ENCODE measurements at places on chromosomes 4 and X.
A peak's percentile ranks its signal among the peaks of the same experiment; 100 is the strongest.

DNA sequence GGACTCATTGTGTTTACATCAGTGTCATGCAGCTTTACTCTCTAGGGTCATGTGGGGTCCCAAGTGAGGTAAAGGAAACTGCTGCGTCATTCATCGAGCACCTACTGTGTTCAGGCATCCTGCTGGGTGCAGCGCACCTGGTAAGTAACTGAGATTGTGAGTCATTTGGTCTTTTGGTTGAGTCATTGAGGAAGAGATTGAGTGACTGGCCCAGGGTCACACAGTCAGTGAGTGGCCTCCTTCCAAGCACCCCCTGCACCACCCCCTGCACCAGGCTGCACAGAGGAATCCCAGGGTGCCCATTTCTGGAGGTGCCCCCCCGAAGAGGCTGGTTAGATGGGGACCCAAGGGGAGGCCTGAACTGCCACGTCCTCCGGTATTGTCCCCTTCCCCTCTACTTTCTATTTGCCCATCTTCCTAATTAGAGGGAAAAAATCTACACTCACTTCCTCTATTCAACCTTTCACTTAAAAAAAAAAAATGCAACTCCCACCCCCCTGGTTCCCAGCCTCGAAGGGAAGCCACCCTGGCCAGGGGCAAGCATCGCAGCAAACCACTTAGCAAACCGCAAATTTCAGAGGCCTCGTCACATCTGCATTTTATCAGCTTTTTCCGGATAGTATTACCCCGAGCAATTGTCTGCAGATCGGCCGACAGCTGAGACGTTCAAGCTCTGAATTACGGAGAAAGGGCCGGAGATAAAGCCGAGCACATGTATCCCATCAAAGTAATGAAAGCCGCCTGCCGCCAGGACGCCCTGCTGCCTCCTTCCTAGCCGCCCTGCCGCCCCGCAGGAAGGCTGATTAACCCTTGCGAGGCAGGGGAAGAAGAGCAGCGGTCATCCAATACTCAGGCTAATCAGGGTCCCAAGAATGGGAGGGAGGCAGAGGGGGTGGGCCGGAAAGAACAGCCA is 96.3 kb upstream of the MSX1 start:
- DNase-seq = peak; percentile 10

- no peak for DNase-seq
Measured at GRCh38 chr4:165780735-165781134, 92.3 kb upstream of the TLL1 start.

GRCh38 chr4:183195534-183195933 is 96.5 kb downstream of the WWC2 start:
- no peak for DNase-seq

DNA sequence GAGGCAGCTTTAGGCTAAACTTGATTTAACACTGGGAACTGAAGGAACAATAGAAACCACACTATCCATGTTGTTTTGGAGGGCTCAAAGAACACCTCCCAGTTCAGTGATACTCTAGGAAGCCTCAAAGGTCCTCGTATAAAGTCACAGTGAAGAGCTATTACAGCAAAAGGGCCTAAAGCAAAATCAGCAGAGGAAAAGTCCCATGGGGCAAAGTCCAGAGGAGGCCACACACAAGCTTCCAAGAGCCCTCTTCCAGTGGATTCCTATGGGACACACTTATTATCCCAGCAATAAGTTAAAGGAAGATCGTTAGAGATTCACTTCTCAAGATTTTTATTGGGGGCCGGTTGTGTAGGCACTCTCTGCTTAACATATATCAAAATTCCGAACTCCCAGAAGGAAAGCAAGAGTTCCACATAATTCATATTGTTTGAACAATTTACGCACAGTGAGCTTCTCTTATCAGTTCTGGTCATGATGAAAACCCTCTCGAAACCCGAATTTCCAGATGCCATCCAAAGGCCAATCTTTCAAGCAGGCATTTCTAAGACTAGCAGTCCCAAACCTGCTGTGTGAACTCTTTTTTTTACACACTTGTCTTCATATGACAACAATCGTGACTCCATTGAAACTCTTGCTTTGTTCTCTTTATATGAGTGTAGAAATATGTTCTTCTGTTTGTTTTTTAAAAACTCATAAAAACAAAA is 53.7 kb downstream of the ANXA5 start:
- no peak for DNase-seq

DNA sequence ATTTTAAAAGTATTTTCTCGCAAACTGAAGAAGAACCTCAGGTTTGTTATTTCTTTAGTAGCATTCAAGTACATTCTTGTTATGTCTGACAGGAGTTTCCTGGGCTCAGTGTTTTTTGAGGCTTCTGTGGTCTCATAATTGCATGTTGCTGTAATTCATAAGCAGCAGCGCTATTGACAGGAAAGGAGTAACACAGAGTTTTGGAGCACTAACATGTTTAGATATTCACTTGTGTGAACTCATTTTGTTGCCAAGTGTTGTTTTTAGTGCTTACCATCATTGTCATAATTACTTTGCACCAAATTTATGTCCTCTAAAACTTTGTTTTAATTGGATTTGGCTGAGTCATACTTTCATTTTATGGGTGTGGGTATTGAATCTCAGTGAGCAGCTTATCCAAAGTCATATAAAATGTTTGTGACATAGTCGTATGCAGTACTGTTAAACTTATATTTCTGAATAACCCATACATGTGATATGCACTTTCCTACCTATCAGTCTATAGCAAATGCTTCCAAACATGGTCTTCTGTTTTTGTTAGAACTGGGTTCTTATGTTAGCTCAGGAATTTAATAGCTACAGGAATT is 358.7 kb upstream of the CTSO start:
- no peak for DNase-seq

GRCh38 chr4:149031399-149031798 is 589.2 kb upstream of the NR3C2 start:
- DNase-seq = no peak

DNA sequence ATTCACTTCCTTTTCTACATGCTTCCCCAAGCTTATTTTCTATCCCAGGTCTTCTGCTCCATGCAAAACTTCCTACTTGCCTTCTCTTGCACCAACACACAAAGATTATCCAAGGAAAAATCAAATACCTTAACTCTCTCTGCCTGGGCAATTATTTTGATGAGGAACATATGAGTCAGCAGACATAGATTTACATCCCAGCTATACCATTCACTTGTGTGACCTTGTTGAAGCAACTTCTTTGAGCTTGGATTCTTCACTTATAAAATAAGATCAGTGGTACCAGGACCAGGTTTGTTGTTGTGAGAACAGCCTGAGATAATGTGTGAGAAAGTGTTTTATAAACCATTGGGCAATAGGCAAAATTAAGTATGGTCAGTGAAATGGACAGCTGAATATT is 39.1 kb upstream of the TMEM192 start:
- DNase-seq = no peak

GRCh38 chr4:157115613-157116335 is 39.8 kb downstream of the GLRB start:
- no peak for DNase-seq

DNA sequence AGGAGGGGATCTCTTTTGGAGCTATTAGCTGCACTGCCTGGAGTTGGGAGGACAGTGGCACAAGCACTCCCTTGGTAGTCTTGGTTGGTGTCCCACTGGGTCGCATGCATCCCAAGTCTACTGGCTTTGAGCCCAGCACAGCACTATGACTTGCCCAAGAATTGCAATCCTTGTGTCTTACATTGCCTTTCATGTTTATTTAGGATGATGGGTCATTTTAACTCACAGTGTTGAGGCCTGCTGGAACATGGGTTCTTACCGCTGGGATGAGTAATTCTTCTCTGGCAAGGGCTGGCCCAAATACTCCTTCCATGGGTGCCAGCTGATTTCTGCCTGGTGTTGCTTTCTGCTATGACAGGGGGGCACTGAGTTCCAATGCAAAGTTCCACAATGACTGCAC is 185.5 kb downstream of the TEX13C start:
- DNase-seq = no peak

- DNase-seq = no peak
Measured at GRCh38 chr4:1599026-1599481, 85.1 kb downstream of the FAM53A start.

GRCh38 chr4:121138039-121138825 is 25.9 kb downstream of the TNIP3 start:
- no peak for DNase-seq

DNA sequence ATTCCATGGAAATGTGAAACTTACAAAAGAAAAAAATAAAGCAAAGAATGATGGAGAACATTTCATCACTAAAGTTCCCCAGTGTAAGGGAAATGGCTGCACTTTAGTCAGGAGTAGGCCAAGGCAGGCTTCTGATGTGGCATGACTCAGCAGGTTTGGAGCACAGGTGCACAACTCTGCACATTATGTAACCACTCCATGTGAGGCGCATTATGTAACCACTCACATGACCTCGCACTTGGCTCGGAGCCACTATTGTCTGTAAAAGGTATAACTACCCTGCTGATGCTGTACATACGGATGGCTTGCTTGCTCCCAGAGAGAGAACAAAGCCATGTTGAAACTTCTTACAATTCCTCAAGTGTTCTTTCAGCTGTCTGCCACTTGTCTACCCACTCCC is 727.6 kb downstream of the TRAM1L1 start:
- DNase-seq = no peak

DNA sequence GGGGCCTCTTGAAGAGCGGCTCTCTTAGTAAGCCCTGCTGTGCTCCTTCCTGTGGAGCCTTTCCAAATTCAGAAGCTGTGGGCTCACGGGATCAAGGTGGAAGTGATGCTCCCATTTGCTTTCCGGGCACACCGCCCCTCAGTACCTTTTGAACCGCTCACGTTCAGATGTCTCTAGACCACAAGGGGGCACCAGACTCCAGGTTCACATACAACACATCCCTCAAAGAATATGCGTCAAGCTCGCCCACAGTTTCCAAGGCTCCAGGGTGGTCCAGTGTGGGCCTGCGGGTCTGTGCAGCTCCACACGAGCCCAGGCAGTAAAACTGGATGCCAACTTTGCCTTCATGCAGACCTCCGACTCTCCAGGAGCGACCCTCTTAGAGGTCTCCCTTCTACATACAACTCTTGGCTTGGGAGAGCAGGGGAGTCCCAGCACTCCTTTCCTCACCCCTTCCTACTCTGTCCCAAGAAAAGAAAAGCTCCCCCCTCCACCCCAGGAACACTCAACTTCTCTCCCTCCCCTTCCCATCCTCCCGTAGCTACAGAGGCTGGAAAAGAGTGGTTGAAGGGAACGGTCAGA is 11.0 kb downstream of the SUPT20HL1 start:
- DNase-seq = peak; percentile 40

DNA sequence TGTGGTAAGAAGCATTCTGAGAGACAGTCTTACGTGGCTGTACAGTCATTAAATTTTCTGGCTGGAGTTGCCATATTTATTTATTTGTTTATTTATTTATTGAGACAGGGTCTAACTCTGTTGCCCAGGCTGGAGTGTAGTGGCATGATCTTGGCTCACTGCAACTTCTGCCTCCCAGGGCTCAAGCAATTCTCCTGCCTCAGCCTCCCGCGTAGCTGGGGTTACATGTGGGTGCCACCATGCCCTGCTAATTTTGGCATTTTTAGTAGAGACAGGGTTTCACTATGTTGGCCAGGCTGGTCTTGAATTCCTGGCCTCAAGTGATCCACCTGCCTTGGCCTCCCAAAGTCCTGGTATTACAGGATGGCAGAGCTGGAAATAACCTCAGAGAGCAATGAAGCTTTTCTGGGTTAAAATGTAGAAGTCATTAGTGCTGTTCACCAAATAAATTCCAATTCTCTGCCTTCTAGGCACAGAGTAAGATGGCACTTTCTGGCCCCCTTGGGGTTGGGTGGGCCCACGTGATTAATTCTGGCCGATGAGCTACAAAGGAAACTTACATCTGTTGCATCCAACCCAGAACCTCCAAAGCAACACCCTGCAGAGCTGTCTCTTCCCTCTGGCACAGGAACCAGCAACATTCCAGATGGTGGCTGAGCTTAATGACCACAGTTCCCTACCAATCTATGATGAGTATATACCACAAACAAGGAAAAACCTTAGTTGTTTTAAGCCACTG is 4.5 kb downstream of the MRFAP1 start:
- DNase-seq = no peak

- DNase-seq = no peak
Measured at GRCh38 chr4:170227928-170228327, 138.2 kb upstream of the AADAT start.

GRCh38 chrX:39367416-39367815 is 566.2 kb downstream of the MID1IP1 start:
- no peak for DNase-seq

GRCh38 chrX:118325453-118325852 is 20.5 kb upstream of the WDR44 start:
- DNase-seq = no peak

DNA sequence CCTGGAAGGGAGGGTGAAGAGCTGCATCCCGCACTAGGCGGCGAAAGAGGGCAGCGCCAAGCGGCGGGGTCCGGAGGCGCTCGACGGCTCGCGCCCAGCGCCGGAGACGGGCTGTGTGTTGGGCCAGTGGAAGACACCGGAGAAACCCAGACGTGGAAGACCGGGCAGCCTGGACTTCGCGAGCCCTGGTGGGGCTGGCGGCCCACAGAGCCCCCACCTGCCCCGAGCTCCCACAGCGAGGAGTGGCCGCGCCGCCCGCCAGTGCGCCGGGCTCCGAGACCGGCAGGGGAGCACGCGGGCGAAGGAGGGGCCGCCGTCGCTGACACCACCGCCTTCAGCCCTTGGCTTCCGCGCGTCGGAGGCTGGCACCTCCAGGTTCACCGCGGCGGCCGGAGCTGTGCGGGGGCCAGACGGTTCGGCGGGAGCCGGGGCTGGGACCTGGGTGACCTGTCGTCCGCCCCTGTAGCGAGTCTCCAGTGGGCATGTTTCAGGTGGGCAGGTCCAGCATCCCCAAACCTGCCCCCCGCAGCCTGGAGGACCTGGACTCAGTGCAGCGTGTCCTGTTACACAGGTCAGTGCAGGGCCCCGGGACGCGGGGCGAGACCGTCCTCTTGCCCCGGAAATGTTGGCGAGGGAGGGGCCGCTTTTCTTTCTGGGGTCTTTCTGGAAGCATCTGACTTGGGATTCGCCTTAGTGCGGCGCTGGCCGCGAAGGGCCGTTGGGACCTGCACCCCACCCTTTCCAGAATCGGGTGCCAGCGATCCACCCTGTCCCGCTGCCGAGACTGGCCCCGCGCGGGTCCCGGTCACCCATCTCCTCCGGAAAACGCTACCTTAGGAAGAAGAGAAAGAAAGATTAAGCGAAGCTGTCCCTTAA is 9.6 kb upstream of the INTU start:
- peak; percentile 10 for DNase-seq

DNA sequence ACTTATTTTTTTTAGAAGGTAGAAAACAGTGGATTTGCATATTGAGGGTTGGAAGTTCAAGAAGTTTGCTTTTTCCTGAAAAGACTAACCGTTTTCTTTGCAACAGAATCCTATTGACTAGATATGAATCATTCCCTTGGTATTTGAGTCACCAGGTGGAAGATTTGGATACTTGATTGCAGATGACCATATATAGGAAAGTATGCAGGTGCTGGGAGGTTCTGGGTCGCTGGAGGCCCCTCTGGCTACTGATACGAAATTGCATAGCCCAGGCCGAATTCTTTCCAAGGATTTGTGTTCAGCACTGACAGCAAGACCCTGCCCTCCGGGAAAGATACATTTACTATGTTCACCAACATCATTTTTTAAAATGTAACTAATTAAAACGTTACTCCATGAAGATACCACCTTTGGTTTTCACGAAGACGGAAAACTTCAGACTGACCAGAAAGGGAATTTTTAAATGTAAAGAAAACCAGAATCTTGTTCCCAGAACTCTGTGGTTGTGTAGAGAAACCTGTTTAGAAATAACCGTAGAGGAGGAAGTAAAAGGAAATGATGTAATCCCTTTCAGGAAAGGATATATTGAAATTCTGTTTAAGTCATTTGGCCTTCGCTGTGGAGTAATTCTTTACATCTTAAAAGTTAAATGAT is 946 bp downstream of the ANXA3 start:
- DNase-seq = no peak
